Activated CD4-positive, alpha-beta T cell treated with anti-CD3 and anti-CD28 coated beads, Interleukin-2, amount 10 ng/mL, durations not matched to agents 7 days and 5 days (primary cell): ENCODE measurements at places on chromosomes 12 and 14.

GRCh38 chr14:102830474-102831045, 53.3 kb downstream of the TRAF3 start:
- no peak for DNase-seq

- DNase-seq = no peak
Measured at GRCh38 chr12:116199160-116199706, 78.3 kb downstream of the MED13L start.

- DNase-seq = no peak
Measured at GRCh38 chr12:87253157-87253556, 776.0 kb downstream of the C12orf50 start.

DNA sequence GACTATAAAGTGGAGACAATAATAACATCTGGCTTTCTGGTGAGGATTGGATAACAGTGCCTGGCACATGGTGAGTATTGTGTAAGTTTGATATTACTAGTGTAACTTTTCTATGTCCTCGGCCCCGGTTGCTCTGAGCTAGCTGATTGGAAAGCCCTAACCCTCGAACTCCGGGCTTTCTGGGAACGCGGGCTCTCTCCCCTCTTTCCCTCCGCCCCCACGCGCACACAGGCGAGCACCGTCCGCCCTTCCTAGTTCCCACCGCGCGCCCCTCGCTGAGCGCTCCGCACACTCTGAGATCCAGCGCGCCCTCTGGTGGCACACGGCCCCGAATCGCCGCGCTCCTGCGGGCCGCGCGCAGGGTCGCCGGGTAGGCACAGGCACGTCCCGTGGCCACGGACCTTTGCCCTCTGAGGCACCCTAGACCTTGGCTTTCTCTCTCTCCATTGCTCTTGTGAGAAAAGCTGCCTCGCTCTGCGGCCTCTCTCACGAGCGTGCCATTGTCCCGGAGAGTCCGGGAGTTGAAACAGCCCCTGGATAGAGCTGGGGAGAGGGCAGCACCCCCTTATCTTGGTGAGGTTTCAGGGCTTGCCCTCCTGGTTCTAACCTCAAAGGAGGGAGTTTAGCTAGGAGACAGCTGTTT, 23.2 kb upstream of the ESRRB start:
- DNase-seq = peak; percentile 56

DNA sequence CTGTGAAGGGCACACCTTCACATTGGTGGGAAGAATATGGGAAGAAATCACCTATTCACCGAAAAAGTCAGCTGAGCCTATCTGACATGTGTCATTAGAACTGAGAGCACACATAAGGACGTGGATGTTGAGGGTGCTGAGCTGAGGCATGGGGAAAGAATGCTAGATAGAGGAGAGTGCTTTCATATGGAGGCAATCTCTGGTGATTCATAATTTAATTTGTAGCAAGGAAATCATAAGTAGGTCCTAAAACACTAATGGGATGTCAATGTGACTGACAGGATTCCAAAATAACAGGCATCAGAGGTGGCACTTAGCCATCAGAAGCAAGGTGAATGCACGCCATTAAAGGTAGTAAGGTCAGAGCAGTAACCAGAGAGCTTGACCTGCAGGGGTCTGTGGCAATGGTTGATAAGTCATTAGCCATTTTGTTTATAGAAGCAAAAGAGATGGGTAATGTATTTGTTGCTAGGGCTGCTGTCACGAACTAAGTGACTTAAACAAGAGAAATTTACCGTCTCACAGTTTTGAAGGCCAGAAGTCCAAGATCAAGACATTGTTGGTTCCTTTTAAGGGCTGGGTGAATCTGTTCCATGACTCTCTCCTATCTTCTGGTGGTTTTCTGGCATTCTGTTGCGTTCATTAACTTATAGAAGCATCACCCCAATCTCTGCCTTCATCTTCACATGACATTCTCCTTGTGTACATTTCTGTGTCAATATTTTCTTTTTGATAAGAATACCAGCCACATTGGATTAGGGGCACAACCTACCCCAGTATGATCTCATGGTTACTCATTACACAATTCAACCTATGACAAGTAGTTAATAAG, 69.3 kb downstream of the ANKS1B start:
- DNase-seq = no peak

GRCh38 chr12:125189015-125189414, 123.8 kb downstream of the AACS start:
- DNase-seq = no peak

DNA sequence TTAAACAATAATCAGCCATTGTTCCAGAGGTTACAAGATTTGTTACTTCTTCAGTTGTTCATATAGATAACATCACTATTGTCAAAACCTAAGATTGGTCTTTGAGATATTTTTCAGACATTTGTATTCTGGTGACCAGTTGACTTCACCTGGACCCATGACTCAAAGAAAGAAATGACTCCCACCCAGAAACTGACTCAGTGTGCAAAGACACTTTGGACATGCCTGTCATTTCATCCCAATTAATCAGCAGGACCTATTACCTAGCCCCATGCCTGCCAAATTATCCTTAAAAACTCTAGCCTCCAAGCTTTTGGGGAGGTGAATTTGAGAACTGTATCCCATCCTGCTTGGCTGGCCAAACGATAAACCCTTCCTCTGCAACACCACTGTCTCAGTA, 27.7 kb upstream of the TSPAN11 start:
- no peak for DNase-seq

GRCh38 chr14:30211326-30211725, 283.7 kb upstream of the PRKD1 start:
- no peak for DNase-seq

- no peak for DNase-seq
Measured at GRCh38 chr12:26786865-26787514, 46.0 kb downstream of the ITPR2 start.
